ENCODE measurements at places on chromosomes 6 and 20. TPM values are rescaled to one million over a fixed set of nuclear protein-coding genes. Genes with fewer than 3 reads are reported as not detected.
A peak's percentile ranks its signal among the peaks of the same experiment; 100 is the strongest.

GRCh38 chr6:146937316-146937715 is 266.9 kb upstream of the STXBP5 start:
- no peaks in the 10 kb centered on the region for H3K4me1 ChIP-seq
- no peaks in the 10 kb centered on the region for H3K36me3 ChIP-seq
- DNase-seq, result no peak

DNA sequence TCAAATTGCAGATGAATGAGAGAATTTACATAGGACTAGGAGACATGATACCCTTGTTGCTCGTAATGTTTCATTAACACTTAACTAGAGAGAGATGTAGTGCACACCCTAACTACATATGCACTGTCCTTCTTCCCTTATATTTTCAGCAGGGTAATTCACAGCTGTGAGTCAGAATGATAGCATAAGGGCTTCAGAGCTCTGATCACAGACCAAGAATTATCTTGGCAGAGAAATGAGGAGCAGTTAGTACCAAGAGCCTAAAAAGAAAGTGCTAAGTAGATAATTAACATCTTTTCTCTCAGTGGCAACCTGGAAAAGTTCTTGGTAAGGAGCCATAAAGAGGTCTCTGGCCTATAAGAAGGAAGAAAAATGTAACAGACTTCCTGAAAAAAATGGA is 35.8 kb downstream of the GRIK2 start:
- H3K4me3 ChIP-seq, result no peak overlapping the region
- H3K36me3 ChIP-seq, result no peaks in the 10 kb centered on the region
- no peaks in the 10 kb centered on the region for H3K27me3 ChIP-seq
- no peak for DNase-seq
- no peaks in the 10 kb centered on the region for H3K4me1 ChIP-seq

DNA sequence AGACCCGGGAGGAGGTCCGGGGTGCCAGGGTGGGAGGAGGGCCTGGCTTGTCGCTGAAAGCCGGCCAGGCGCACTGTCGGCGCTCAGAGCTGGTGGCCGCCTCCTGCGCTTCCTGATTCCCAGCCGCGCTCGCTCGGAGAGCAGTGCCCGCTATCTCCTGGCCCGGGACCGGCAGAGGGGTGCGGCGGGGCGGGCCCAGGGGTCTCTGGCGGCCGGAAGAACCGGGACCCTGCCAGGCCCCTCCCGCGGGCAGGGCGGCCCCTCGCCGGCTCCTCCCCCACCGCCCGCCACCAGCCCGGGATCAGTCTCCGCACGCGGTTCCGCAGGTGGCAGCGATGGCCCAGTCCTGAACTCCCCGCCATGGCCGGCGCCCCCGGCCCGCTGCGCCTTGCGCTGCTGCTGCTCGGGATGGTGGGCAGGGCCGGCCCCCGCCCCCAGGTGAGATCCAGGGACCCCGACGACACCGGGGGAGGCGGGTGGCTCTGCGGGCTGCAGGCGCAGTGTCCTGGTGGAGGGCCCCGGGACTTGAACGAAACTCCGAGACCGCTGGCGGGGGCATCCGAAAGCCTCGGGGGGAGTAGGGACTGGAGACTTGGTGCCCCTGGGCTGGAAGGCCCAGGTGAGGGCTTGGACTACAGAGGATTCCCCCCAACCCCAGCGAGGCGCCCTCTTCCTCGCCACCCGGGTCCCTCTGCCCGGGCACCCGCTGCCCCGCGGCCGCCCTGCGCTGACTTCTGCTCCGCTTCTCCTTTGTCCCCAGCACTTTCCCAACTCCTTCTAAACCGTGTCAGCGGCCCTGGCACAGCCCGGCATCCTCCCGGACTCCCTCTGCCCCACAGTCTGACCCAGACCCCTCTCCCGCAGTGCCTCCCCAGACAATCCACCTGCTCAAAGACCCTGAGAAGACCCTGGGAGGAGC is at the start of gene GLP1R:
GLP1R (plus strand) TSS at position 301 of the 919 bp plus-strand sequence; CDS start at position 361, 60 bp downstream.
- peak; percentile 66 for DNase-seq
- H3K36me3 ChIP-seq, result peaks cover 15% of the 10 kb centered on the region
- peaks cover 21% of the 10 kb centered on the region for H3K27me3 ChIP-seq
- peaks cover 58% of the 10 kb centered on the region for H3K4me1 ChIP-seq
- peak within 1 kb of the TSS; percentile 63 for H3K27ac ChIP-seq

DNA sequence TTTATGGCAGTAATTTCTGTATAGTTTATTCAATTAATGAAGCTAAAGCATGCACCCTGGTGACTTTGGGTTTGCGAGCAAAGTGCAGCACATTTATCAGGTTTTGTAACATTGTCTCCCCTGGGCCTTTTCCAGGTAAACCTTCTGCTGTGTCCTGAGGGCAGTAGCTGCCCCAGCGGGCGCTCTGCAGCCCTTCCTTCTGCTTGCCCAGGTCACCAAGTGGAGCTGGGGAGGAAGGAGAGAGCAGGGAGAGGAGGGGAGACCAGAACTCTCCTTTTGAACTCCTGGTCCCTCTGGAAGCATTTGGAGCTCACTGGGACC is 145.6 kb downstream of the DLL1 start:
- H3K27me3 ChIP-seq, result peaks cover 39% of the 10 kb centered on the region
- no peak overlapping the region for H3K27ac ChIP-seq
- no peak for DNase-seq
- H3K36me3 ChIP-seq, result no peaks in the 10 kb centered on the region
- no peaks in the 10 kb centered on the region for H3K4me1 ChIP-seq

DNA sequence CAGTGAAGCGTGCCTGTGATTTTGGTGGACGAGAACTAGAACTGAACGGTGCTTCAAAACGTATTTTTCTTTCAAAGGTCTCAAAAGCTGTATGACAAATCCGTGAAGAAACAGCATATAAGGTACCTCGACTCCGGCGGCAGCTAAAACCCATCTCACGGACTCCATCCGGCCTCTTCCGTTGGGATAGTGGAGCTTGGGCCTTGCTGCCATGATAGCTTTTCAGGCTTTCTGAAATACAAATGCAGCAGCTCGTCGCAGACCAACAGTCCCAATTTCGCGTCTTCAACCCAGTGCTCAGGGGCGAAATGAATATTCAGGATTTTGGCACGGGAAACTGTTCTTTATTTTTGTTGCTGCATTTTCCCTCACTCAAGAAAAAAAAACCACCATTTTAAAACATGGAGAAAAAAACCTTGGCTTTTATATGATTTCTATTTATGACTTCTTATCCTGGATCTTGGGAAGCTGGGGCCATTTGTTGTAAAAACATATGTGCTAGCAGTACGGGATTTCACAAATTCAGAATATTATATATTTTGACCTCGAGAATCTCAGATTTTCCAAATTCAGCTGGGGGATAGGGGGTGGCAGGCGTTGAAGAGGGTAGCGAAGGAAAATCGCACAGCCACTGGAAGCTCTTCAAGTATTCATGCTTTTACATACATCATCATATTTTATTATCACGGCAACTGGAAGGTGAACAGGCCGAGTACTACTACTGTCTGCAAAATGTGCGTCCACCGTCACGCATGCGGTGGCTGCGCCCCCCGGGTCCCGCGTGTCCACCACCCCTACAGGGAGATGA is 849 bp downstream of the GSTA4 start:
- peak overlapping the region; percentile 88 for H3K27ac ChIP-seq
- DNase-seq, result no peak
- peaks cover 28% of the 10 kb centered on the region for H3K36me3 ChIP-seq
- H3K27me3 ChIP-seq, result peaks cover 7% of the 10 kb centered on the region
- H3K4me3 ChIP-seq, result peak overlapping the region; percentile 84

Gene RRAGD
- total RNA-seq, result 1.7 TPM

GRCh38 chr20:50776122-50776817 is 18.6 kb upstream of the BCAS4 start:
- peaks cover 7% of the 10 kb centered on the region for H3K36me3 ChIP-seq
- H3K4me3 ChIP-seq, result no peak overlapping the region
- no peak for DNase-seq
- no peaks in the 10 kb centered on the region for H3K27me3 ChIP-seq

- no peaks in the 10 kb centered on the region for H3K36me3 ChIP-seq
- no peak overlapping the region for H3K4me3 ChIP-seq
- DNase-seq, result no peak
- no peak overlapping the region for H3K27ac ChIP-seq
Measured at GRCh38 chr6:6346427-6347023, 26.1 kb upstream of the F13A1 start.

DNA sequence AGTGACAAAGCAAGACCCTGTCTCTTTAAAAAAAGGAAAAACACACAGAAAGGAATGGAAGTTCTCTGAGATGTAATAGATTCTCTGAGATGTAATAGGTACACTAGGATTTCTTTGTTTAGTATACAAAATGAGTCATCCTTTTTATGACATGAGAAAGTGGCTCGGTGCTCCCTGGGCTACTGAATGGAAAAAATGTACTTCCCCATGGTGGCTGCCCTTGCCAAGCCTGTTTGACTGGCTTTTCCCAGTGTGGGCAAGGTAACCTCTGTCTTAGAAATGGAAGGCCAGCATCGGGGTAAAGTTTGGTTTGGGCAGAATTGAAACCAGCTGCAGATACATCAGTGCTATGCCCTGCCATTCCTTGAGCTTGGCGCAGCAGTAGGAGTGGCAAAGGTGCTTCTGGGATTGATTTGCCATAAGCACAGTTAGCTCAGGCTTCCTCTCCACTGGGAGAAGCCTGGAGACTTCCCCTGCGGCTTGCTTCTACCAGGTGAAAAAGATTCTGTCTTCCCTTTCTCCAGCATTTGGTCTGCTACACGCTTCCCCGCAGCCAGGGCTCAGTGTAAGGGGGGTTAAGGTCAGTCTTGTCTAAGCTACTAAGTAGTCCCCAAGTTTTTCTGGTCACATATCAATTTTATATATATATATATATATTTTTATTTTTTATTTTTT is 24.5 kb downstream of the ARFGEF2 start:
- peaks cover 44% of the 10 kb centered on the region for H3K36me3 ChIP-seq
- H3K4me1 ChIP-seq, result peaks cover 34% of the 10 kb centered on the region
- H3K27me3 ChIP-seq, result no peaks in the 10 kb centered on the region
- peak overlapping the region; percentile 29 for H3K4me3 ChIP-seq
- DNase-seq, result peak; percentile 95
- peak overlapping the region; percentile 63 for H3K27ac ChIP-seq

Gene PPP1R14C
- total RNA-seq, result 3.6 TPM

DNA sequence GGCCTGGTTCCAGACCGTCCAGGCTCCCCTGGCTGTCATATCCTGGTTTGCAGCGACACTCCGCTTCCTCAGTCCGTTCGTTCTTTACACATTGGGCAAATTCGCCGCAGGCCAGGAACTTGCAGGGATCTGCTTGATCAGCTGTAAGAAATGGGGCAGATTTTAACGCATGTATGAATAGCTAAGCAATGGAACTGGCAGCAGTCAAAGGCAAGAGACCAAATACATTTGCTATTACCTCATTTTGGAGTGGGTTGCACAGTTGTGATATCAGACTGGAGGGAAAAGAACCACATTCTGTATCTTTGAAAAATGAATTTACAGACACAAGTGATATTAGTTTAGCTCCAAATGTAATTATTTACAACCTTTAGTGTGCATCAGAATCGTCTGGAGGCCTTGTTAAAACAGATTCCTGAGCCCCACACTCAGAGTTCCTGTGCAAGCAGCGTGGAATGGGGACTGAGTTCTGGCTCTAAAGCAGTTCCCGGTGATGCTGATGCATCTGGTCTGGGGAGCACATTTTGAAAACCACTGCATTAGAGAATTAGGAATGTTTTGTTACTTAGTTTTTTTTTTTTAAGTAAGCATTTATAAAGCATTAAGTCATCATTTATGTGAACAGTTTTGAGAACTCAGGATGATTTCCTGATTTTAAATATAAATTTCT is 141.3 kb downstream of the IMPG1 start:
- no peaks in the 10 kb centered on the region for H3K36me3 ChIP-seq
- no peak for DNase-seq
- H3K4me3 ChIP-seq, result no peak overlapping the region

- H3K27ac ChIP-seq, result peak within 1 kb of the TSS; percentile 60
- H3K27me3 ChIP-seq, result no peaks in the 10 kb centered on the region
- DNase-seq, result peak; percentile 86
- peaks cover 42% of the 10 kb centered on the region for H3K4me1 ChIP-seq
- H3K4me3 ChIP-seq, result peak within 1 kb of the TSS; percentile 53
Measured at GRCh38 chr6:71288228-71289038, at the start of gene OGFRL1. TSS of gene OGFRL1 (plus strand) at chr6:71288811. CDS start at chr6:71288937, 126 bp downstream.
